ENCODE measurements at places on chromosomes 3 and 15.

DNA sequence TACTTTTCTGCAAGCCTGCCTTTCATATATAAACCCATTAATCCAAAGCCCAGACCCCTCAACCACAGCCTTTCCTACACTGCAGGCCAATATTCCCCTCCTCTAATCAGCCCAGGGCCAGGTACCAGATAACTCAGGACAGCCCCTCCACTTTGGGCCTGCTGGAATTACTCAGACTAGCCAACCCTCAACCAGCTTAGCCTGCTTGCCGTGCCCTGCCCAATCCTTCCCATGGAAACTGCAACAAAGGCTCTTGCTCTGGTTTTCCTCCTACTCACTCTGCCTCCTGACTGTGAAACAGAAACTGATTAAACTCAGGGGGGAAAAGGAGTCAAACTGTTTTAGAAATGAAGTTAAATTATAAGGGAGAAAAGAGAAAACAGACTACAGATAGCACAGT is 248.1 kb downstream of the KLF13 start:
- DNase-seq, result no peak

DNA sequence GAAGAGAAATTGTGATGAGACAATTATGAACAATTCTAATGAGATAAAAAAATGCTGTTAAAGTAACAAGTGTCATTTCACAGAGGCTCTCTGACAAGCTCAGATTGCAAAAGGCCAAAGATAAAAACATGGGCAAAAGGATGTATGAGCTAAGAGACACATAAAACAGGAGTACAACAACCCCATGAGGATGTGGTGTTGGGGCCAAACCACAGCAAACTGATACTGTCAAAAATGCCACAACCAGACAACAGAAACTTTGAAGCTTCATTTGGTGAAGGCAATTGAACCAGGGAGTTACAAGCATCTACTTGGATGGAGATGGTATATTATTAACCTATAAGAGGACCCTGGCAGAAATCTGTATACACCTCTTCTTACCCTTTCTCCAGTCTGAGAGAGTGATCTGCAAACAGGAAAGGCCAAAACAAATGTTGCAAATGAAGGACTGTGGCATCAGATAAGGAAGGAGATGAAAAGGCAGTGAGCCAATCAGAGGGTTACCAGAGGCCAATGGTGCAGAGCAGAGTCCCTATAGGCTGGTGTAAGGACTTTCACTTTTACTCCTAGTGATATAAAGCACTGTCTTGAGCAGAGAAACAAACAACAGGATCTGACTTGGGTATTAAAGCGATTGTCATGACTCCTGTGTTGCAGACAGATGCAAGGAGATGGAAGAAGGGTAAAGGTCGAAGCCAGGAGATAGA is 659.0 kb downstream of the NTRK3 start:
- no peak for DNase-seq

DNA sequence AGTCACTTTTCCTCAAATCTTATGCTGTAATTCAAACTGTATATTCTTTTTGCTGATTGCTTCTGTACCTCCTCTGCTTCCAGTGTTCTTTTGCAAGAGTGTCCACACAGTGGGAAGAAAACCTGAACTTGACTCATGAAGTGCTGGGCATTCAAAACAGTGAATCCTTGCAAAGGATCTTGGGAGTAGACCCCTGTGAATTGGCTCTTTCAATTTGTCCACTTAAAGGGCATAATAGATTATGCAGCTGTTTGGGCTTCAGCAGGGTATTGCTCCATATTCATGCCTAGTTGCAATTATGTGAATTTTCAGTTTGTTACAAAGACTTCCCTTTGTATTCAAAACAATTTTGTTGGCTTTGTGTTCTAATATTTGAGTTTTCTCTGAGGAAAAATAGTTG is 11.4 kb downstream of the ZFAND6 start:
- no peak for DNase-seq

- no peak for DNase-seq
Measured at GRCh38 chr15:81263477-81263876, 60.5 kb downstream of the STARD5 start.

DNA sequence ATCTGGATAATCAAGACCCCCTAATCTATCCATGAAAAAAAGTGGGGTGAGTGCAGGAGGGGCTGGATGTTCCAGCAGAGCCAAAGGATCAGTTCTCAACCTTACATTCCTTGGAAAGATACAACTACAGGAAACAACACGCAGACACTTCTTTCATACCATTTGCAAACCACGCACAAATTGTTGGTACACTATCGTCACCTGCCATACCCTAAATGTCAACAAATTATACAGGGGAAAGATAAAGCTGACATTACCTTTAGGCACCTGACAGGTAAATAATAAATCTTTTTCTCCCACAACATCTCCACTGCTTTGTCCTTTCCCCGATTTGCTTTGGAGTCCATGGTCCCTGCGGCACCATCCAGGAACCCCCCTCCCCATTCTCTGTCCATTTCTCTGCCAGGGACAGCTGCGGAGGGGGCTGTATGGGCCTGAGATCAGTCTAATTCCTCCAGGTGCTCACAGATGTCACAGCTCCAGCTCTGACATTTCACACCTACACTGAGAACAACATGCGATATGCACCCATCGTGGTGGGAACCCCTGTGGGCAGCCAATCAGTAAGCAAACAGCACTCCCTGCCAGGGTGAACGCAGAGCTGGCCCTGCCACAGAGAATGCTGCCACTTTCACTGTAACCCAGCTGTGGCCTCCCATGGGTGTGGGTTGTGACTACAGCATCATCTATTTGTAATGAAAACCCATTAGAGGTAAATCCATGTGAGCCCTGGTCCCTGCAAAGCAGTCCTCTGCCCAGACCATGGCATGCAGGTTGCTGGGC is 37.7 kb upstream of the BCL2L10 start:
- DNase-seq, result no peak

- no peak for DNase-seq
Measured at GRCh38 chr15:39581793-39582285, 960 bp downstream of the THBS1 start.

- DNase-seq, result no peak
Measured at GRCh38 chr3:150764566-150764965, 1.6 kb upstream of the SIAH2 start.

DNA sequence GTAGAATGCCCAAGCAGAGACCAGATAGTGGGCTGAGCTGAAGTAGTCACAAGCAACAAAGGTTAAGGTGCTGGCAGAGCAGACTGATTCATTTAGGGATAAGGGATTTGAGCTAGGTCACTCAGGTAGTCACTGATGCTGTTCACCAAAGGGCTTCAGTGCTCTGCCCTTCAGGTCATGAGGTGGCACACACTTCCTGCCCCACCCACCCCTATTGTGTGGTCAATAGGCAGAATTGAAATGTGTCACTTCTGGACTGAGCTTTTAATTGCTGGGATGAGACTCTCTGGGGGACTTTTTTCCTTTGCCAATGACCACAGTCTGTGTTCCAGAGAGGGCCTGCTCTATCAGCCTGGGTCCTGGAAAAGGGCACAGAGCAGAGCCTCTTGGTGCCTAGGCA is 2.9 kb upstream of the DIS3L start:
- DNase-seq, result no peak

DNA sequence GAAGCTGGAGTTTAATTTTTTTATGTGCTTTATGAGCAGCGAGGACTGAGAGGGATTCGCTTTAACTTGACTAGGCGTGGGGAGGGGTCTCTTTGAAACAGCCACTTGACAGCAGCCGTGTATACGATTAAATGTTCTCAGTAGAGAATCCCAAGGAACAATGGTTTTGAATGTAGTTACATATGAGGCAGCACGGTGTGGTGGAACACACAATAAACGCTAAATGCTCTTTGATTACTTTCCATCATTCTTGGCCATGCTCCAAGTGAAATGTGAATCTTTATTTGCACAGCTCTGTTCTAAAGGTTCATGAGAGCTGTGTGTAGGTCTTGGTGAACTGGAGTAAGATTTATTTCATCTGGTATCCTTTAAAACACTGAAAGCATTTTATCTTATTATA is 251.4 kb upstream of the TGFBR2 start:
- DNase-seq, result no peak

GRCh38 chr15:68475449-68475848 is 43.5 kb upstream of the ITGA11 start:
- no peak for DNase-seq

GRCh38 chr15:84669726-84670125 is 11.7 kb upstream of the NMB start:
- peak; percentile 80 for DNase-seq

DNA sequence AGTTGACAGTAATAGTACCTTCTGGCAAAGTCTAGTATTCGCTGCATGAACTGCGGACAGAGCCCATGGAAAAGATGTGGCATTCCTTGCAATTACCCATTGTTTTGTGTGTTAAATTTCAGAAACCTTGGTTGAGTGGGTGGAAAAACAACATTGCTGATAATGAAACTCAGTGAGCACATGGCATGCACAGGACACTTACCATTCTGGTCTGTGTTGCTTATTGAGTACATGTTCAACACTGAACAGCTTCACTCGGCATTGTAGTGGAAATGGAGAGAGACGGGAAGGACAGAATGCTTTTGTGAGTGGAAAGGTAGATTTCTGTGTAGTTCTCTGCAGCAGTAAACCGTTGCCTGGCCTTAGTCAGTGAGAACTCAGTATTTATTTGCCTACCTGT is 165.3 kb downstream of the FNDC3B start:
- DNase-seq, result no peak

GRCh38 chr3:74000725-74001124 is 376.0 kb upstream of the PDZRN3 start:
- peak; percentile 7 for DNase-seq

DNA sequence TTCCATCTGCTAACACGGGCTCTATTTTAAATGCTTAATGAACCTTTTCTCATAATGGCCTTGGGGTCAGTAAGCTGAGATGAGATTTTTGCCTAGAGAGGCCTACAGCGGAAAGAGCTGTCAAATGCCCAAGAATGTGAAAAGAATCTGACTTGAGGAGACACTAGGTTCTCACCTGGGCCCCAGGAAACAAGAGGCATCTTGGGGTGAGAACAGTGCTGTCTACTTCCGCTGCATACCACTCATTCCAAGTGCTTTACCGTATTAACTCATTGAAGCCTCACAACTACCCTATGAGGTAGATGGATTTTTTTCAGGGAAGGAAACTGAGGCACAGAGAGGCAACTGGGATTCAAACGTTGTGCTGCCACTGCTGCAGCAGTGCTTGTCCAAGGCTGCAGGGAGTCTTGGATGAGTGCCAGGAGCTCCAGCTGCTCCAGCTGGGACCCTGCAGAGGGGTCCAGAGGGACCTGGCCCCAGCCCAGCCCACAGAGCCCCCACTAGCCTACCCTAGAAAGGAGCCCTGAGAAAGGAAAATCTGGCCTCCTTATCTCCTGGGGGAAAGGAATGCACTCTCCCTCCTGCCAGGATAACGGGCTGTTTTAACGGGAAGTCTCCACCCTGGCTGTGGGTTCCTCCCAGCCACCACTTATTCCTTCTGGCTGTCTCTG is 68.4 kb downstream of the SLC12A8 start:
- peak; percentile 83 for DNase-seq

- no peak for DNase-seq
Measured at GRCh38 chr3:11610700-11611275, 32.9 kb downstream of the VGLL4 start.

DNA sequence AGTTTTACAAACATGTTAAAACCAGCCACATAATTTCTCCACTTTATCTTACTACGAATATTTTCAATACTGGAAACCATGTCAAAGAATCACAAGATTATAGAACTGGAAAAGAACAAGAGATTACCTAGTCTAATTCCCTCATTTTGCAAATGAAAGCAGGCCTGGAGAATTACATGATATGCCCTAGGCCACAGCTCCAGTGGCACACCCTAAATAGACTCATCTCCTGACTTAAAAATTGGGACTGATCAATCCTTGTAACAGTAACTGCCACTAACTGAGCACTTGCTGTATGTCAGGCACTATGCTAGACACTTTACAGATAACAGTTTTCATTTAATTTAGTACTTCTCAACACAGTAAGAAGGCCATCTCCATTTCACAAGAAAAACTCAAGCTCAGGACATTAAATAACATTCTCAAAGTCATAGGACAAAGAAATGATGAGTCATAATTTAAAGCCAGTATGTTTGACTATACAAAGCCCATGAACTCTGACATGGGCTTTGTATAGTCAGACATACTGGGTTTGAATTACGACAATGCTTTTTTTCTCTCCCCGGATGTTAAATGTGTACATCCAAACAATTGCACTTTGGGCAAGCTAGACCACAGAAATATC is 9.4 kb downstream of the IGSF11 start:
- DNase-seq, result no peak

- DNase-seq, result peak; percentile 75
Measured at GRCh38 chr15:60932051-60932915, 296.8 kb downstream of the RORA start.

- DNase-seq, result no peak
Measured at GRCh38 chr3:13890377-13891016, 10.6 kb upstream of the WNT7A start.

DNA sequence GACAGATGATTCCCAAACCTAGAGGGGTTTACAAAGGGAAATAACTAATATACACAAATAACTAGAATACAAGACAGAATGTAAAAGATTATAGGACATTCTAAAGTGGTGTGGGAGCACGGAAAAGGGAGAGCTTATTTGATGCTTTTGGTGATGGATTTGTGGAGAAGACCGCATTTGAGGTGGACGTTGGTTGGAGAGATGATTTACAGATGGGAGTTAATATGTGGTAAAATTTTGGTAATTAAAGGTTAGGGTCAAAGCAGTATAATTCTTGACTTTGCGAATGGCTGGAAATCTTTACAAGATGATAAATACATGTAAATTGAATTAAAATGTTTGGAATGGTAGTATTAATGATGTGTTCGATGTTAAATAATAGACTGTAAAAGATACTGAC is 1.2 kb downstream of the KNL1 start:
- no peak for DNase-seq

GRCh38 chr15:76575274-76575673 is 238.7 kb downstream of the ISL2 start:
- no peak for DNase-seq

DNA sequence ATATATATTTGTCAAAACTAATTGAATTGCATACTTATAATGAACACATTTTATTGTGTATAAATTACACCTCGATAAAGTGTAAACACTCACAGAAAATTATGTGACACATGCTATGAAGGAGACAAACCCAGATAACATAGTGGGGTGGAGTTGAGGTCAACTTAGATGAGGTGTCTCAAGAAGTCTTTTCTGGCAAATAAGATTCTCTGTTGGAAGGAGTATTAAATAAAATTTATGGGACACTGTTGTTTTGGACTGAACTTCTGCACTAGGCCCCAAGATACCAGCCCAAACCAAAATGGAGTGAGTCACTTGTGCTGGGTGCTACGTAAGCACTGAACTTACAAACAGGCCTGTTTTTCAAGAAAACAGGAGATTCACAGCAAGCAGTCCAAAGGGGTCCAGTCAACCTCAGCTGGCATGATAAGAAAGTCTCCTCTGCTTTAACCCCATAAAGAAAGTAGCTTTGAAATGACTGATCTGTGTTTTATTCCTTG is 18.7 kb downstream of the ACTC1 start:
- DNase-seq, result no peak

DNA sequence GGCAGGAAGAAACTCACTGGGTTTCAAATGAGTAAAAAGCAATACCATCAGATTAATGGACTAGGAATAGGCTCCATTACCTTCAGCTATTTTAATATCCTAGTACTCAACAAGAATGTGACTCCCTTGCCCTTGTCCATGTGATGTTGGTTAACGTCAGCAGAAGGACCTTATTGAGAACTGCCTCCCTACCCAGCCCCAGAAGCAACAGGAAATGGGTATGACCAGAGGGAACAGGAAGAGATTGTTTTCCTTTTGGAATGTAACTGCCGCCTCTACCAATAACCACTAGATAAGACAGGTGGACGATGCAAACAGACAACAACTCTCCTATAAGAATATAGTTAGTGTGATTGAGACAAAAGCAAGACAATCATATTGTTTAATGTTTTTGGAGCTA is 10.4 kb upstream of the MME start:
- no peak for DNase-seq

GRCh38 chr3:120554812-120555606 is 41.1 kb upstream of the NDUFB4 start:
- peak; percentile 52 for DNase-seq
